Activated CD4-positive, alpha-beta T cell treated with anti-CD3 and anti-CD28 coated beads, Interleukin-2, amount 50 U/mL, for 24 hours (primary cell): ENCODE measurements at places on chromosomes 1 and 21.

- DNase-seq, result no peak
These were observed 6.8 kb upstream of the IL24 start for GRCh38 chr1:206890125-206891060.

GRCh38 chr1:10380594-10381275 is 18.1 kb upstream of the PGD start:
- DNase-seq, result no peak

GRCh38 chr1:23118957-23119792 is 49.5 kb downstream of the LUZP1 start:
- DNase-seq, result no peak

DNA sequence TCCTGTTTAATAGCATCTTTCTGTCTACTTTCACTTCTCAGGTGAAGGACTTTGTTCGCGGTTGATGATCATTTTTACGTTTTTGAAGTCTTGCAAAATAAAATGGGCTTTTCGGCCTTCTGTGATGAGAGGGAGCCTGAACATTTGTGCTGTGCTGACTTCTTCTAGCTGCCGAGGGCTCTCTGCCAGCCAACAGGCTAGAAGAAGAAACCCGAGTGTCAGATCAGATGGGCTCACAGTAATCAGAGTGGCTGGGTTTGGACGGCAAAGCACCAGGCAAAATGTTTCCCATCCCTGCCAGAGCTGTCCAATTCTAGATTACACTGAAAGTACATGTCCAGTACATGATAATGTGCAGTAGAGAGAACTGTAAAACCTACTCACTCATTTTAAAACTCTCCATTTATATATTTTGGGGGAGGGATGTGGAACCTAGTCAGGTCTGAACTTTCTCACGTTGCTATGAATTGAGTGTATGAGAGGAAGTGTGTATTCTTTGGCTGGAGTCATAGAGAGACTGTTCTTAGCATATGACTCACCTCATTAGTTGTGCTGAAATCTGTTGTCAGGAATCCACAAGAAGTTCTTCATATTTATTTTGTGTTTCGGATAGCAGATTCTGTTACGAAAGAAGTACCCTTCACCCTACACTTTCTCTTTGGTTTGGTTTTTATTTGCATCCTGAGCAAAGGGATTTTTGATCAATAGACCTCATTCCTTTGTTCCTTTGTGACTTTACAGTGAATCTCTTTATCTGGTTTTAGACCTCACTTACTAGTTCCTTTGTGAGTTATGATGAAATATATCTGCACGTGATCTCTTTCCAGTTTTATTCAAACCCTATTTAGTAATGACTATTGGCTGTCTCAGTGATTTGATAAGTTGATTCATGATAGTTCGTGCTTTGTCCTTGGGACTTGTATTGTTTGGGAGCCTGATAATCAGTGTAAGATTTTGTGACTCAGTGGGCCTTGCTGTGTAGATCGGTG is 4.8 kb downstream of the ATP1A1 start:
- peak; percentile 44 for DNase-seq

GRCh38 chr1:92511541-92511940 is 24.8 kb upstream of the GFI1 start:
- no peak for DNase-seq

- no peak for DNase-seq
These were observed 84.2 kb downstream of the RABGAP1L start for GRCh38 chr1:174243451-174244000.

DNA sequence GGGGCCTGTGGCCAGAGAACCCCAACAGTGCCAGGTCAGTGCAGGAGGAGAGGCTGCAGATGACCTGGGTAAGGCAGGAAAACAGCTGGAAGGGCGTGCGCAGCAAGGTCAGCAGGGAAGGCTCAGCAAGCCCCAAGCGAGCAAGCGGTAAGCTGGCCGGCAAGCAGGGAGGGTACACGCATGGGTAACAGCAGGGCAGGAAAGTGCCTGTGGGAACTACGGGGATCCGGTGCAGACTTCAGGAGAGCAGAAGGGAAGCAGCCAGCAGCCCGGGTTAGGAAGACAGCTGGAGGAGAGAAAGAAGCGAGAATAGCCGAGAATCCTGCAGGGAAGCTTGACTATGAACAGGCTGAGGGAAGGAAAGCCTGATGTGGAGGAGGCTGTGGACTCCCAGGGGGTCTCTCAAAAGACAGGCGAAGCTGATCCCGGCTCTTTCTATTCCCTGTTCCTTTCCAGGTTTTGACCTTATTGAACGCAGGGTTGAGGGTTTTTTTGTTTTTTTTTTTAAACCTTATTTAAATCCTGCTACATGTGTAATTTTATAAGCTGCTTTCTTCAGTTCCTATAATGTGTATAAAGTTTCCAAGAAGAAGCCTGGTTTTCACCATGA is 20.9 kb downstream of the UMODL1 start:
- DNase-seq, result no peak

DNA sequence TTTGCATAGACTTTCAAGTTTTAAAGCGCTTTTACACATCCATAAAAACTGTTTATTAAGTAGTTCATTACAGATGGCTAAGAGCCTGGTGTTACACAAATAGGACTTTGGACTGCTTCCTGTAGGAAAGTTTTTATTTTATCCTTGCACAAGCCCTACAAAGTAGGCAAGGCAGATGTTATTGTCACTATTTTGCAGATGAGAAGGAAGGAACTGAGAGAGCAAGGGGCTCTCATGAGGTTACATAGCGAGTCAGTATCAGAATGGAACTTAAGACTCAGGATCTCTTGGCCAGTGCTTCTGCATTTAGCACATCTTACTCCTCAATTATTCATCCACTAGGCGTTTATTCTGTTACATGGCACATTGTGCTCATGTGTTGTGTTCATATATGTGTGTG is 2.6 kb upstream of the MAPKAPK2 start:
- DNase-seq, result no peak

DNA sequence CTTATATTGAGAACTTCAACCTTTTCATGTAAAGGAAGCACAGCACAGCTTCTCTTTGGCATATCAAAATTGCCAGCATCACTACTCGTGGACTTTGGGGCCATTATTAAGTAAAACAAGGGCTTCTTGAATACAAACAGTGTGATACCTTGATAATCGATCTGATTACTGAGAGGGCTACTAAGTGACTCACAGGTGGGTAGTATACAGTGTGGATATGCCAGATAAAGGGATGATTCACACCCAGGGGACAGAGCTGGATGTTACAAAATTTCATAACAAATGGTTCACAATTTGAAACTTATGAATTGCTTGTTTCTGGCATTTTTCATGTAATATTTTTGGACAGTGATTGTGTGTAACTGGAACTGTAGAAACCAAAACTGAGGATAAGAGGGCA is 15.4 kb downstream of the HDAC1 start:
- DNase-seq, result no peak

- no peak for DNase-seq
These were observed 4.9 kb downstream of the IL12RB2 start for GRCh38 chr1:67312615-67313014.

DNA sequence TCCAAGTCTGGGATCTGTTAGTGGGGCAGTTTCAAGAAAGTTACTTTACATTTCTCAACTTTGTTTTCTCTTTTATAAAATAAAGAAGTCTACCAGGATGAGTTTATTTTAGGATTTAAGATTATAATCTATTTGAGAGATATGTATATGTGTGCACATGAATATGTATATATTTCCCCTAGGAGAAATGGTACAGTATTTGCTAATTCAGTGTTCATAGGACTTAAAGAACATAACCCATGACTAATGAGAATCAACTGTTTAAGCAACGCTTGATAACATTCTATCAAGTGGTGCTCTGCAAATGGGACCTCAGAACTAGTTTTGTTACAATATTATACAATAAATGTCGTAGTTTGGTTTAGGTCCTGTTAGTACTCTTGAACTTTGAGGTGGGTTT is 7.0 kb downstream of the BCAS2 start:
- no peak for DNase-seq

- no peak for DNase-seq
These were observed 60.8 kb downstream of the ZNF684 start for GRCh38 chr1:40592107-40592803.

DNA sequence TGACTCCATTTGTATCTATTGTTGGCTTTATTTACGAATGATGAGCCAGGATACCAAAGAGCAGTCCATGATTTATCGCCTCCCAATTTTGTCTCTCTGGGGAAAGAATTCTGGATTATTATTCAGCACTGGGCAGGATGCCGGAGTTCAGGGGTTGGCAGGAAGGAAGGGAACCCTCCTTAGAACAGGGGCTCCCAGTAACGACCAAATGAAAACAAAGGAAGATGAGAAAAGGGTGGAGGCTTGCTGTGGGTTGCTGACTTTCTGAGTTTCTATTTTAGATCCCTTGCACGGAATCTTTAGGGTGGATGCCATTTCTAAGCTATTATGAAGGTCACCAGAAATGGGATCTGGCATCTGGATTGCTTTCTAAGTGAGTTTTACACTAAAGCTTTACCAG is 231.2 kb upstream of the LYPLAL1 start:
- no peak for DNase-seq

DNA sequence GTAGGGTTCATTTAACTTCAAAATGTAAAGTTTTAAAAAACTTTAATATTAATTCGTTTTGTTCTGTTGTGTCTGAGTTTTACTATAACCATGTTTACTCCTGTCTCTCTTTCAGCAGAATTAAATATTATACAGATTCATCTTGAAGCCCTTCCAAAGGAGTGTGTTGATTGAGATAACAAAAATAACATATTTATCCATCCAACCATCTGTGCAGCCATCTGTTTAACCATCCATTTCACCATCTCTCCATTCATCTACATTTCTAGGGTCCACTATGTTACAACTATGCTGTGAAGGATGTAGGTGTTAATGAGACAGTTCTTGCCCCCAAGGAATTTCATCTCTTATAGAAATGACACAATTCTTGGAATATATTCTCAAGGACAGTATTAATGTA is 36.0 kb upstream of the GNG12 start:
- no peak for DNase-seq

- DNase-seq, result no peak
These were observed 24.0 kb upstream of the CAMSAP2 start for GRCh38 chr1:200714504-200715187.

DNA sequence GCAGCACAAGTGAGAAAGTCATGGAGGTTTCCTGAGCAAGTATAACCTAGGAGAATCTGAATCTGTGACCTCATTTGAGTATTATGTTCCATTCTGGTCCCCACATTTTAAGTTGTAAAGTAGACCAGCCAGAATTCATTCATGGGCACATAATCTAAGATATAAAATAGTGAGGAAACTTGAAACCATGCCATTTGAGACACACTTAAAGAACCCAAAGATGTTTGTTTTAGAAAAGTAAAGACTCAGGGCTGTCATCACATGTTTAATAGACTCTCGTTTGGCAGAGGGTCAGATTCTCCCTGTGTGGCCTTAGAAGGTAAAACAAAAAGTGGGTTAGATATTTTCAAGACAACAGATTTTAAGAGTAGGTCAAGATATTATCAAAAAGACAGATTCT is 6.4 kb downstream of the SZT2 start:
- DNase-seq, result no peak

DNA sequence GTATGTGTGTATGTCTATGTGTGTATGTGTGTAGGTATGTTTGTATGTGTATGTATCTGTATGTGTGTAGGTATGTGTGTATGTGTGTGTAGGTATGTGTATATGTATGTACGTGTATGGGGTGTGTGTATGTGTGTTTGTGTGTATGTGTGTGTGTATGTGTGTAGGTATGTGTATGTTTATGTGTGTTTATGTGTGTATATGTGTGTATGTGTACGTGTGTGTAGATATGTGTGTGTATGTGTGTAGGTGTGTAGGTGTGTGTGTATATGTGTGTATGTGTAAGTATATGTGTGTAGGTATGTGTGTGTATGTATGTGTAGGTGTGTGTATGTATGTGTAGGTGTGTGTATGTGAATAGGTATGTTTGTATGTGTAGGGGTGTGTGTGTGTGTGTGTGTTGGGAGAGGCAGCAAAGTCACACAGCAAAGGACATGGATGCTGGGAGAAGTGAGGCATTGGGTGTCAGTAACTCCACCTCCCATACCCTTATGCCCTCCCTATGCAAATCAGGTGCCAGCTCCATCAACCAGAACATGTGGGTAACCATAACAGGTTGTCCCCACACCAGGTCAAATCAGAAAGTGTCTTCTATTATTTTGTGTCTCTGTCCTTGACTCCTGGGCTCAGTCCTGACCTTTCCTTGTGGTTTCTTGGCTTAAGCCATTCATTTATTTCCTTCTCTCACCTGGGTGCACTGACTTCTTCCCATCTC is 15.0 kb upstream of the KCNAB2 start:
- DNase-seq, result no peak

DNA sequence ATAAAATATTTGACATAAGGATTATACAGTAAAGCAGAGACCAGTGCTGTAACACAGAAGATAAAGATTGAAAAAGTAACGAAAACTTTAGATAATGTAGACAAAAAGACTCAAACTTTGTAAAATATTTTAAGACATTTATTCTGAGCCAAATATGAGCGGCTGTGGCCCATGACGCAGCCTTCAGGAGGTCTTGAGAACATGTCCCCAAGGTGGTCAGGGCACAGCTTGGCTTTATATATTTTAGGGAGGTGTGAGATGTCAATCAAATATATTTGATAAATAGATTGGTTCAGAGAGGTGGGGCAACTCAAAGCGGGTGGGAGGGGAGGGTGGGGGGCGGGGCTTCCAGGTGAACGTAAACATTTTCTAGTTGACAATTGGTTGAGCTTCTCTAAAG is 81.2 kb downstream of the WDR4 start:
- no peak for DNase-seq

DNA sequence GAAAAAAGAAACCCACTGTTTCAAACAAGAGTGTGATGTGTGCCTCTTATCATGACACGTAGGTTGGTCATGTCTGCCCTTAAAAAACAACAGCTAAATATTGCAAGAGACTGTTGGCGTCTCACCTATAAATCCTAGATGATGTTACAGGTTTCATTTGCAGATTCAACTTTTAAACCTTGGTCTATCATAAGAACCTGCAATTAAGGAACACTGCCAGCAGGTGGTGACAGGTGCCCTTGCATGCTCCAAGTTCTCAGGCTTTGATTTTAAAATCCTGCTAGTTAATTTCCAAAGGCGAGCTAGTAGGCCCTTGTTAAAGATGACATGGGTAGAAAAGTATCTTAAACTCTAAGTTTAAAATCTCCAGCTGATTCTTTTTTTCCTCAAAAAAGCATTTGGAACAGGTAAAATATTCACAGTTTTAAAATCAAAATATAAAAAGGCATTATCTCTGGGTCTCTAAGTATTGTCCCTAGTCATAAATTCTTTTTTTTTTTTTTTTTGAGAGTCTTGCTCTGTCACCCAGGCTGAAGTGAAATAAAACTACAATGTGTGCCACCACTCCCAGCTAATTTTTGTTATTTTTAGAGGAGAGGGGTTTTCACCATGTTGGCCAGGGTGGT is 39.1 kb downstream of the CLSTN1 start:
- no peak for DNase-seq

GRCh38 chr1:108089477-108089876 is 110.7 kb downstream of the SLC25A24 start:
- DNase-seq, result no peak

DNA sequence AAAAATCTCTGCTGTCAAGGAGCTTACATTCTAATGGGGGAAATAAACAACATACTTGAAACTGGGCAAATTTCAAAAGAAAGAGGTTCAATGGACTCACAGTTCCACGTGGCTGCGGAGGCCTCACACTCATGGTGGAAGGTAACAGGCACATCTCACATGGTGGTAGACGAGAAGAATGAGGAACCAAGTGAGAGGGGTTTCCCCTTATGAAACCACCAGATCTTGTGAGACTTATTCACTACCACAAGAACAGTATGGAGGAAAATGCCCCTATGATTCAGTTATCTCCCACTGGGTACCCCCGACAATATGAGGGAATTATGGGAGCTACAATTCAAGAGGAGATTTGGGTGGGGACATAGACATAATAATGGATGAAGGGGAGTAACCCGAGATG is 226.4 kb downstream of the ZP4 start:
- DNase-seq, result no peak

GRCh38 chr1:9009438-9010370 is 16.5 kb downstream of the SLC2A7 start:
- DNase-seq, result no peak
